ENCODE measurements at places on chromosomes 7 and 10.

GRCh38 chr10:103668351-103669242, 175.1 kb downstream of the NEURL1 start:
- no peak for DNase-seq

DNA sequence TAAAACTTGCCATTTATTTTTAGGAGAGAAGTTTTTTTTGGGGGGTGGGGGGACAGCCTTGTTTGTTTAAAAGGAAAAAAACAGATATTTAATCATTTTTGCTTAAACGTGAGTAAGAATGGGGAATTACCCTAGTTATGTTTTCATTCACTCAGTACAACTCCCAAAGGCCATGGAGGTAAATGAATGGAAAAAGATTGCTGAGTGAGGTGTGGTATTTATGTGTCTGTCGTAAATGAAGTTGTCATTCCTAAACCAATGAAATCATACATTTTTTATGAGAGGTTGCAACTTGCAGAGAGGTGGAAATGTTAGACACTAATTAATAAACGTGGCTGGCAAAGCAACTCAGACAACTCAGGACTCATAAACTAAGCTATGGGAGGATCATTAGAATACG, 218.1 kb downstream of the CELF2 start:
- no peak for DNase-seq

- no peak for DNase-seq
Measured at GRCh38 chr10:30639946-30640786, 10.6 kb upstream of the LYZL2 start.

GRCh38 chr7:31688372-31688771, 1.4 kb downstream of the PPP1R17 start:
- DNase-seq: no peak
